ENCODE measurements at places on chromosomes 13 and 19.
A peak's percentile ranks its signal among the peaks of the same experiment; 100 is the strongest.

GRCh38 chr13:69999875-70000274 is 107.8 kb upstream of the ATXN8OS start:
- DNase-seq = no peak

DNA sequence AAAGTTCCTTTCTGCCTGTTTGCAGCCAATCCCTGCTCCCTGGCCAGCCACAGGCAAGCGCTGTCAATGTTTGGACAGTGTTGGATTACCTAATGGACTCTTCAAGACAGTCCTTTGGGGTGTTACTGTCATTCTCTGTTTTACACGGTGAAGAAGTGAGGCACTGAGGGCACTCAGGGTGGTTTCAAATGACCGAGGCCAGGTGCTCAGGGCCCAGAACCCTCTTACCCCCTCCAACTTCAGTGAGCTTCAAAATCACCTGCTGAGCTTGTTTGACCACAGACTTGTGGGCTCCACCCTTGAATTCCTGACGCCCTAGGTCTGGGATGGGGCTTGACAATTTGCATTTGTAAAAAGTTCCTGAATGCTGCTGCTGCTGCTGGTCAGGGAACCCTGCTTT is 97.9 kb downstream of the GGACT start:
- no peak for DNase-seq

DNA sequence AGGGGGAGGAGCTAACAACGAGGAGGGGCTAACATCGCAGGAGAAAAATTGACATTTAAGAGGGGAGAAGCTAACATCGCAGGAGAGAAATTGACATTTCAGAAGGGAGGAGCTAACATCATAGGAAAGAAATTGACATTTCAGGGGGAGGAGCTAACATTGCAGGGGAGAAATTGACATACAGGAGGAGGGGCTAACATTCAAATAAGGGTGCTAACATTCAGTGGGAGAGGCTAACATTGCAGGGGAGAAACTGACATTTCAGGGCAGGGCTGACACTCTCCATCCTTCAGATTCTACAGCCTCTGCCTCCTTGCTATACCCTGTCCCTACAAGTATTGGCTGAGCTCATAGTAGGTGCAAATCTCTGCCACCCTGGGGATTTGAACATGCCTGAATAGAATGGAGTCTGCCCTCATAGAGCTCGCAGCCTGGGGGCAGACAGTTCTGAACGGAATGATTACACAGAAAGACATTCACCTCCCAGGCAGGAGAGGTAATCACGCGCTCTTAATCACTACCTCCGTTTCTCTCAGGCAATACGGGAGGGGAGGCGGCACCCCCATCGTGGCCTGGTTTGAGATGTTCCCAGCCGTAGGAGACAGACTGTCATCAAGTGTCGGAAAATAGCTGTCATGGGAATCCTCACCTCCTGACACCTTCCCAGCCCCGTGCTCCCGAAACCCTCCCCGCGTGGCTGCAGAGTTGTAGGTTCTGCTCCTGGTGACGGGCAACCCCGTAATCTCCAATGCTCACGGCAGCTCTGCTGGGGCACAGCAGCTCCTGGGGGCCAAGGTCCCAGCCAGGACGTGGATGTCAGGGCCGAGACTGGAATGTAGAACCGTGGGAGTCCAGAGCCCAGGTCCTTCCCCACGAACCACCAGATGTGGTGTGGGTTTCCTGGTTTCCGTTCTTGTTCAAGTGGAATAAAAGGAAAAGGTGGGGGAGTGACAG is 9.5 kb downstream of the GPR32 start:
- no peak for DNase-seq

GRCh38 chr19:16000024-16000663 is 51.3 kb downstream of the OR10H4 start:
- DNase-seq = no peak

DNA sequence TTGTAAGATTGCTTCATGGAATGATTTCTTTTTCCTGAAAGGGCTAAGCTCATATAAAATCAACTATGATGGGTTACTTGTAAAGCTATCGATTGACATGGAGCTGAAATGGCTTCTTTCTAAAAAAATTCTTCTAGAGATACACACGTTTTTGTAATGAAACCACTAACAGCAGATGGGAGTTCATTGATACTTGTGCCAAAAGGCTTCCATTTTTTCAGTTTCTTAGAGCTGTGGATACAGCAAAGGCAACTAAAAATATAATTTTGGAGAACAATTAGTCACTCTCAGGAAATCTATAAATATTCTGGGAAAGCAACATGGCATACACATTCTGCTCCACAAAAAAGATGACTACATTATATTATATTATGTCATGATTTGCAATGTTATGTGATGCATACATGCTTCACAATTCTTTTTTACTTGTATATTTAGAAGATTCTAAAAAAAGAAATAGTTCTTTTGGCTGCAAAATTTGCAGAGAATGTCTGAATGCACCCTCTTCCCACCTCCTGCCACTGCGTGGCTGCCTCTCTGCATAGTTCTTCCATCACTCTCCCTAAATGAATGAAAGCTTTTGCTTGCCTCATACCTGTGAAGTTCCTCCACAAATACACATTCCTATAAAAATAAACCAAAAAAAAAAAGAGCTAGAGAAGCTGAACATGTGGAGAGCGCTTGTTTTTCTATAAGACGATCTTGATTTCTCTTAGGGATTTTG is 802.5 kb downstream of the EFNB2 start:
- no peak for DNase-seq

- DNase-seq = peak; percentile 9
Measured at GRCh38 chr13:59677966-59678814, 485.5 kb downstream of the DIAPH3 start.

- DNase-seq = no peak
Measured at GRCh38 chr19:38647966-38648768, 718 bp downstream of the ACTN4 start.

- no peak for DNase-seq
Measured at GRCh38 chr13:108996430-108996829, 367.0 kb downstream of the MYO16 start.

DNA sequence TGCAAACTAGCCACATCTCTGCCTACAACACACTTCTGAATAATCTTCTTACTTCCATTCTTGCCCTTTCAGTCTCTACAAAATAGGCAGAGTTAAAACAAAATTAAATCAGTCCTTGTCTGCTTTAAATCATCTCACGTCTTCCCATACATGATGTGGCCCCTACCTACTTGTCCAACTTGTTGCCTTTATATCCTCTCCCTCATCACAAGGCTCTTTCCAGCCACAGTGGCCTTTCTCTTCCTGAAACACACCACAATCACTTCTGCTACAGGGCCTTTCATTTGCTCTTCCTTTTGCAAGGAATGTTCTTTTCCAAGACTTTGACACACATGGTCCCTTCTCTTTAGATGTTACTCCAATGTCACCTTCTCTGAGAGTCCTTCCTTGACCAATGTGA is 1.7 kb downstream of the RBM26 start:
- no peak for DNase-seq

DNA sequence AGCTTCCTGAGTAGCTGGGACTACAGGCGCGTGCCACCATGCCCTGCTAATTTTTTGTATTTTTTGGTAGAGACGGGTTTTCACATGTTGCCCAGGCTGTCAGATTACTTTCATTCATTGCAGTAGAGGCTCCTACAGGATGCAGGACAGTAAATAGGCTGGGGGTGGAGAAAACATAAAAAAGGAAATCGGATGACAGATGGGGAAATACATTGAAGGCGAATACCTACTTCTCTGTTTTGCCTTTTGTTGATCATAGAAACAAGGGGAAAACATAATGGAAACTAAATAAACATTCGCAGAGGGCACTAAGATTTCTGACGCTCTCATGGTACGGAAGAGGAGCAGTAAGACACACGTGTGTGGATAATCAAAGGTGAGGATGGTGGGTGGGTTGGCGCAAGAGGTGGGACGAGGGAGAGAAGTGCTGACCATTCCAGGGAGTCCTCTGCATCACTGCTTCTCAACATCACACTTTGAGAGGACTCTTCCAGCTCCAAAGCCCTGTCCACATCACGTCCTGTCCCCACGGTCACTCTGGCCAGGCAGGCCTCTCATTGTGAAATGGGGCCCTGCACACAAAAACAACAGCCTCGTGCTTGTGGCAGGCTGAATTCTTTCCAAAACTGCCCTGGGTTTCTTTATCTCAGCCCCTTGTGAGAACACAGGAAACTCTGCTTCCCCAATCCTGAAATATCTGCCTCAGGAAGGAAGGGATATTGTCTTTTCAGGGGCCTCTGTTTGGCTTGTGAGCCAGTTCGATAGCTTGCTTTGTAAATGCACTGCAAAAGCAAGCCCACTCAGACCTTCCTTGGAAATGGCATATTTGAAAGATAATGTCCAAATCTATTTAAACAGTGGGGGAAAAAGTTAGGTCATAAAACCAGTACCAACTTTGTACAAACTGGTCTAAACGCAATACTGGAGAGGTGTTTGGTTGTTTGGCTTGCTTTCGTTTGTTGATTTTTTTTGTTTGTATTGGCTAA is 188.5 kb downstream of the FOXO1 start:
- no peak for DNase-seq

DNA sequence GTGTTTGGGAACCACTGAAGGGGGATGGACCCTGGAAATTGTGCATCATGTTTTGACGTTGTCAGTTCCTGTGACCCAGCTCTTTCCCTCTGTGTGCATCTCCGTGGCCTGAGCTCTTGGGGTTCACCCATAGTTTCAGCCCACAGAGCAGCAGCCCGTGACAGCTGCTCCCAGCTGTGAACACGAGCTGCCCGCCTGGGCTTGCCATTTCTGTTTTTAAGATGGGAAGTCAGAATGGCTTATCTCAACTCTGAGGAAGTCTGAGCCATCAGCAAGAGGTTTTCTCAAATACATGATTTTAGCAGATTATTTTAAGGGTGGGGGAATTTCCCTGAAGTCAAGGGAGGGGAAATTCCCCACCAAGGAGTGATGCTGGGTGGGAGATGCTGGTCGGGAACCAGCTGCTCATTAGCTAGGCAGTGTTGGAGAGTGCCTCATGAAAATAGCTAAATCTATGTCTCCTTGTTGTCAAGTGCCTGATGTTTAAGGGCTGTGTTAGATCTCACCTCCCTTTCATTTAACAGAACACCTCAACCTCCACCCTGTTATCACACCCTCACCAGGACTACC is 34.8 kb upstream of the C1QTNF9 start:
- no peak for DNase-seq

DNA sequence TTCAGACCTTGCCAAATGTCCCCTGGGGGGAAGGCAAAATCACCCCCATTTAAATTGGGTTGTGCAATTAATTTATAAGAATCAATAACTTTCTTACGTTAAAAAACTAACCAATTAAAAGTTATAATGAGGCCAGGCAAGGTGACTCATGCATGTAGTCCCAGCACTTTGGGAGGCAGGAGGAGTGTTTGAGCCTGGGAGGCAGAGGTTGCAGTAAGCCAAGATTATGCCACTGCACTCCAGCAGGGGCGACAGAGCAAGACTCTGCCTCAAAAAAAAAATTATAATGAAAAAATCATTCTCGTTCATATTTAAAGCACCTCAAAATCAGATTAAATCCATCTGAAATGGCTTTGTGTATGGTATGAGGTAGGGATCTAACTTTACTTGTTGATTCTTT is 18.4 kb upstream of the SIGLEC14 start:
- DNase-seq = no peak

DNA sequence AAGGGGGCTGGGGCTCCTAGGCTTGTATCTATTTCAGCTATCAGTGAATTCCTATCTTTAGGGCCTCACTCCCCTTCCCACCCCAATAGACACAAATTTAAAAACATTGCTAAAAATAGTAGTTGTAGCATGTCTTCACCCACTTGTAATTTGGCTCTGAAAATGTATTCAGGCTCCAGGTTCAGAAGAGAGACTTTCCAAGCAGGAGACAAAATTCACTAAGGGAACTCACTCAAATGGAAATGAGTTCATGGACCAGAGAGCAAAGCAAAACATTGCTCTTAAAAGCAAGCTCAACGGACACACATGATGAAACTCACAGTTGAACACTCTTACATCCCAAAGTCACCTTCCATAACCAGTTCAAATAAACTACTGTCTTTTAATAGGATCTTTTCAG is 36.8 kb downstream of the PHF11 start:
- DNase-seq = no peak

DNA sequence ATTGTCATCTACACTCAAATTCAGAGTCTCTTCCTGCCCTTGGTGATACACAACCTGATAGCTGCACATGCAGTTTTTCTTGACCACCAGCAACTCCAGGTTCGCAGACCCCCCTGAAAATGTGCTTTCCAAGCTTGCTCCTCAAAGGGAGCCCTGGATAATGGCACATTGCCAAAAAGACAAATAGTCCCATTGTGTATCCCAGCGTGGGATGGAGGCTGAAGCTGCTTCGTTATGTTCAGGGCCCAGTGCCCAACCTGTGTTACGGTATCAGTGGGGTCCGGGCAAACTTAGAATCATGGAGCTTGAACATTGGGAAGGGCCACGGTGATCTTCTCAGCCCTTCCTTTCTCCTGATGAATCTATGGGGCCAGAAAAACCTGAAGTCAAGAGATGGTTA is 173.0 kb downstream of the TEX29 start:
- DNase-seq = no peak

DNA sequence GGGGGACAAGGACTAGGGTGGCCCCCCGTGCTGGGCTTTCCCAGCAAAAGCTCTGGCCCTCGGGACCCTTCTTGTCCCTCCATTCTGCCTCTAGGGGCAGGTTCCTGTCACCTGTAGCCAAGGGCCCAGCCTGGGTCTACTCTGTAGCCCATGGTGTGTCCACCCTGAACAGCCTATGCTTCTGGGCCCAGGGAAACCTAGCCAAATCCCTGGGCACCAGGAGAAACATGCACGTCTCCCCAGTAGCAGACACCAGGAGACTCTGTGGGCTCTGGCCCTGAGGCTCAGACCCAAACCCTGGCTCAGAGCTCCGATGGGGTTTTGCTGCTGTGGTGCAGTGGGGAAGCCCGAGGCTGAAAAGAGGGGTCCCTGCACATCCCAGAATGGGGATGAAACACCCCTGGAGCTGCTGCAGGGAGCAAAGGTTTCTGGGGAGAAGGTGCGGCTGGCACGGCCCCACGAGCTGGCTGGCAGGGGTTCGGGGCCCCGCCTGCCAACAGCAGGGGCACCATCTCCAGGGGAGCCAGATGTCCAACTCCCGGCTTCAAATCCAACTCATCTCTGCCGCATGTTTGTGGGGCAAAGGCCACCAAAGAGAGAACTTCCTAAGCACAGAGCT is 18.2 kb downstream of the CEBPG start:
- peak; percentile 24 for DNase-seq

DNA sequence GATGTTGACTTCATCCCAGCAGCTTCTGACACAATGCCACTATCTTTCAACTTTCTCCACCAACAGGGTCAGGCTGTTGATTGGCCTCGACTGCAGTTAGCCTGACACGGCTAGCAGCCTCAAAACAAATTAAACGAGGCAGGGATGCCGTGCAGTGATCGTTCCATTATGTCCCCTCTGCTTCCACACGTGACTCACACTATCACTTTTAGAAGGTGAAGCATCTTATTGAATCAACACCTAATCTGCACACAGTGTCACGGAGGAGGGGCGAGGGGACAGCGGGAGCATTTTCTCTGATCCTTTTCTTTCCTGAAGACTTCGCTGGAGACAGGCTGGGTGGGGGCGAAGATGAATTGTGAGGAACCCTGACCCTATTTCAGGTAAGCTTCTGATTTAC is 241.9 kb upstream of the ZNF507 start:
- DNase-seq = no peak

Measured in frontal cortex (tissue), 4 donors.